ENCODE measurements at places on chromosomes 3 and 15. TPM values are rescaled to one million over a fixed set of nuclear protein-coding genes. Genes with fewer than 3 reads are reported as not detected.

- peak; percentile 69 for ATAC-seq
Measured at GRCh38 chr3:123602325-123602724, 17.5 kb upstream of the HACD2 start.

GRCh38 chr15:40746916-40747418 lies 8.1 kb downstream of the RMDN3 start:
- ATAC-seq: no peak

DNA sequence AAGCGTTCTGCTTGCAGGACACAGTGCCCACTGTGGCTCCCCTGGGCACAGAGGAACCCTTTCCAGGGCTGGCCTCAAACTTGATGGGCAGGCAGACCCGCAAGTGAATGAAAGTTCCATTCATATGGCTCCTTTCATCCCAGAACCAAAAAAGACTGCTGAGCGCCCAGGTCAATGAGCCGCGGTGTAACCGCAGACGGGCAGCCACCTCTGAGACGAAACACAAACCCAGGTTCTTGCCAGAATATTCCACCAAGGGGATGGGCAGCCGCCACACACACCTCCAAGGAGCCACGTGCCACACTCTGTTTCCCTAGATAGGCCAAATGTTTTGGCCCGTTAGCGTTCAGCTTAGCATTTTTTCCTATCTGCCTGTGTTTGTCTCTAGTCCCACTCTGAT lies 82.8 kb upstream of the IGF1R start:
- no peak for ATAC-seq

DNA sequence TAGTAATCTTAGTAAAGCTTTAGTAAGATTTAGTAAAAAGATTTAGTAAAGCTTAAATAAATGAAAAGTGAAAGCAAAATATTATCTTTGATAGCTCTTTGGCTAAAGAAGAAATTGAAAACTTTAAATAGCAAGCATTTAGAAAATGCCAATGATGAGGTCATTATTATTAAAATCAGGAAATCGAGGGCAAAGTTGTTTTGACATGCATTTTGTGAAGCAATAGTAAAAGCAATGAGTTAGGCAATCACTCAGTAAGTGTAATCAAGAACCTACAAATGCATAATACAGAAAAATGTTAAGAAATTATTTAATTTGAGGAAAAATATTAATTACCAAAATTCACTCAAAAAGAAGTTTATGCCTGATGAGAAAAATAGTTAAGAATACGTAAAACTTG lies 280.3 kb upstream of the MME start:
- no peak for ATAC-seq

GRCh38 chr3:54324103-54324502 lies 201.8 kb downstream of the CACNA2D3 start:
- no peak for ATAC-seq

- ATAC-seq: no peak
Measured at GRCh38 chr15:68389041-68389930, 42.7 kb downstream of the ITGA11 start.

- no peak for ATAC-seq
Measured at GRCh38 chr3:50419595-50420370, 60.5 kb upstream of the TMEM115 start.

GRCh38 chr3:72263223-72263990 lies 478.5 kb upstream of the PROK2 start:
- no peak for ATAC-seq

- ATAC-seq: peak; percentile 65
Measured at GRCh38 chr3:115814778-115815380, 191.6 kb downstream of the GAP43 start.

GRCh38 chr3:52829482-52829881 lies 990 bp downstream of the ITIH4 start:
- ATAC-seq: no peak

DNA sequence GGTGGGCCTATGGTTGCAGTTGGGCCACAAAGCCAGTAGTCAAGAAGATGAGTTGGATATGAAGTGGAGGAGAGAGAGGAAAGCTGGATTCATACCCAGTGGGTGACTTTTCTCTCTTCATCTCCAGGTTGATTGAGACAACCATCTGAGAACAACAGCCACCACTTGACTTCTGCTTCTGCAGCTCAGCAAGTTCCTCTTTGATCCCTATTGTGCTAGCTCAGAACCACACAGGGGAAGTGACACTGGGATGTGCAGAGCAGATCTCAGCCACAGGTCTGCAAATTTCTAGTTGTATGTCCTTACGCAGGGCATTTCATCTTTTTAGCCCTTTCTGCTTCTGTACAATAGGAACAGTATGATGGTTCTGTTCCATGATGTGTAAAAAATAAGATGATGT lies 459.2 kb upstream of the ARRDC4 start:
- ATAC-seq: no peak

CHRM5 gene
- not detected for total RNA-seq

ZNF654 gene
- total RNA-seq: 13.1 TPM

MYEF2 gene
- 0.56 TPM for total RNA-seq

ECE2 gene
- total RNA-seq: not detected

EEF1AKMT4 gene
- total RNA-seq: 7.1 TPM

All from esophagus mucosa (tissue), 1 donor.